ENCODE measurements at places on chromosomes 5 and 9. TPM values are rescaled to one million over a fixed set of nuclear protein-coding genes. Genes with fewer than 3 reads are reported as not detected.

CAST gene
- total RNA-seq: 179 TPM

RARS1 gene
- 180 TPM for total RNA-seq

FAM163B gene
- total RNA-seq: not detected

PCDHA7 gene
- not detected for total RNA-seq

HK3 gene
- not detected for total RNA-seq

- no peak for DNase-seq
Measured at GRCh38 chr9:9410736-9411135, 1202.1 kb downstream of the PTPRD start.

- no peak for DNase-seq
Measured at GRCh38 chr9:106637486-106637885, 225.5 kb upstream of the ZNF462 start.

- no peak for DNase-seq
Measured at GRCh38 chr5:626850-627249, 14.7 kb downstream of the CEP72 start.

GRCh38 chr9:5122516-5122915 lies 62.9 kb downstream of the INSL6 start:
- DNase-seq: no peak

DNA sequence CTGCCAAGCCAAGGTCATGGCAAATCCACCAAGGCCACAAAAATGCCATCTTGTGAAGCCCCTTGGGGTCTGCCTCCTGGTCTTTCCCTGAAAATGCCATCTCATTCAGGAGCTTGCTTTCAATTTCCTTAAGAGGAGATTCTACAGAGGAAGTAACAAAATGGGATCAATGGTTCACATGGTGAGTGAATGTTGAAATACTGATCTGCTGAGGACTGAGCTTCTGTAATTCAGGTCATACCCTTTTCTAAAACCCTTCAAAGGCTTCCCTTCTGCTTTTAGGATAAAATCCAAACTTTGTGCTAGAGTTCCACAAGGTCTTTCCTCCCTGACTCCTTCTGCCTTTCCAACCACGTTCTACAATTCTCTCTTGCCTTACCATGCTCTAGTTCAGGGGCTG lies 24.7 kb upstream of the NR3C1 start:
- no peak for DNase-seq

DNA sequence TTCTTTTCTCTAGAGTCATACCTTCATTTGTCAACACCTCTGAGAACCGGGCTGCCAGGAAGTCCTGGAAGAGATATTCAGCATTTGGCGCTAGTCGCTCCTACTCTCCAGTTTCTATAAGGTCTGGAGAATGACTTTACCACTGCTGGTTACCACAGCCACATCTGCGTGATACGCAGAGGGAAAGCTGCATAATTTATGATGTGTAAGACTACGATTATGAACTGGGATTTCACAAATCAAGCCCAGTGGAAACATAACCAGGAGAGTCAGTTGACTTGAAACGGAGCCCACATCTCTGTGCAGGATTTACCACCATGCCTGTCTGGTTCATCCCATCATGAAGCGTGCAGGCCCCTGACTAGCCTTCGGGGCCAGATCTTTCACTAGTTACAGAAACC lies 72.6 kb downstream of the FGF1 start:
- DNase-seq: peak; percentile 90

DNA sequence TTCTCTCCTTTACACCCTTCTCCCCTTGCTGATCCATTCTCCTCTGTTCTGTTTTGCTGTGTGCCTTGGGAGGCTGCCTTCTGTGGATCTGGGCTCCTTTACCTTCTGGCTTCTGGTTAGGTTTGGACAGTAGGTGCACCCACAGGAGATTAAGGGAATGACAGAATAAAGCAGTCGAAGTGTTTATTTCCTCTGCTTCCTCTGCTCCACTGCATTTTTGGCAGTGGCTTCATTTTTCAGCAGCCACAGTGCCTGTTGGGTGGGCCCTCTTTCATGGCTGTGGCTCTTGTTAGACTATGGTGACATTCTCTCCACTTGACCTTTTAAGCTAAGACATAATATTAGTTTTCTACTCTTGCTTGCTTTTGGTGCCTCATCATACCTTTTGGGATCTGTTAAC lies 144.1 kb downstream of the CCDC171 start:
- peak; percentile 28 for DNase-seq

GRCh38 chr5:53219610-53220009 lies 110.1 kb upstream of the MOCS2 start:
- DNase-seq: no peak

- no peak for DNase-seq
Measured at GRCh38 chr5:80804332-80804731, 149.5 kb upstream of the DHFR start.

DNA sequence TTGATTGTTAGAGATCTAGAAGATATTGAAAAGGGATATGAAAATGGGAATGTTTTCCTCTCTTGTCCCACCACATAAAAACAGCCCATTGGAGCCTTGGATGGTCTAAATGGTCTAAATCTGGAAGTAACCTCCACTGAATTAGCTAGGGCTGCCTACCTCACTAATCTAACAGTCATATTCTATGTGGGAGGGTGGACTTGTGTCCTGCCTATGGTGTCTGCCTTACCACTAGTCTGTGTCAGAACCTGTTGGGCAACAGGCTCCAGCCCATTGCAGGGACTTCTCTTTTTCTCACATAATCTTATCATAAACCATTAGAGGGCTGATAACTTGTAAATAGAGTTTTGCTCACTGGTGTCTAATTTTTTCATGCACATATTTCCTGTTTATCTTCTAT lies 548.8 kb upstream of the CDH18 start:
- no peak for DNase-seq

Data from GM23248 (cell line).